Prostate gland (tissue), 2 donors: ENCODE measurements at places on chromosomes 1 and 21. TPM values are rescaled to one million over a fixed set of nuclear protein-coding genes. Genes with fewer than 3 reads are reported as not detected.

TMEM52 gene
- total RNA-seq = 7.8 TPM

FCRL1 gene
- total RNA-seq = not detected

SMCP gene
- not detected for total RNA-seq

TLCD4 gene
- total RNA-seq = 6.5 TPM

DNA sequence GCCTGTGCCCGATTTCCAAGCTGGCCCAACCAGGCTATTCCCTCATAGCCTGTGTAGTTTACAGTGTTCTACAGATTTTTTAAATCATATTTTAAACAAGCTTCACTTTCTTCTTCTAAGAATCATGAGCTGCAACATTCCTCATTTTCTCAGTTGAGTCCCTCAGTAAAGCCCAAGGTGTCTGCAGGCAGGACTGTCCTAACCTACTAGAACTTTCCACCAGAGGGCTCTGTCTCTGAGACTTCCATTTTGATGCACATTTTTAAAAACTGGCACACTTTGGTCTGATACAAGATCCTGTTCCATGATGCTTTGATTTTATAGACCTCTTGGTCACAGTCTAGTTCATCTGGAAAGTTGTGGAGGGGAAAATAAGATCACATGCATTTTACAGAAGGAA is 21.6 kb upstream of the SLAMF6 start:
- no peak overlapping the region for H3K27ac ChIP-seq
- H3K4me1 ChIP-seq = no peaks in the 10 kb centered on the region
- H3K4me3 ChIP-seq = no peak overlapping the region
- H3K36me3 ChIP-seq = no peaks in the 10 kb centered on the region

DNA sequence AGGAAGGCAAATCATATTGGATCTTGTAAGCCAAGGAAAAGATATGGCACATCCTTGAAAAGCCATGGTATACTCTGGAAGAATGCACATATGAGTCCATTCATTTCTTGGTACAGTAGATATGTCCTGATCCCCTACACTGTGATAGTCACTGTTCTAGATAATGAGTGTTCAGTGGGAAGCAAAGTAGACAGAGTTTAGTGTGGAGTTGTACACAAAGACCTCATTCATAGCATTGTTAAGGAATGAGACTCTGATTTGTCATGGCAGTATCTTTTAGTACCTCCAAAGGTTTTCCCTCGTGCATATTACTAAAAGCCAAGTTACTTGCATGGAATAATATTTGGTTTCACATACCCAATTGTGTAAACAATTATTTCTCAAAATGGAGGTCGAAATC is 204.7 kb downstream of the NFIA start:
- H3K36me3 ChIP-seq = no peaks in the 10 kb centered on the region
- H3K27ac ChIP-seq = no peak overlapping the region
- no peaks in the 10 kb centered on the region for H3K27me3 ChIP-seq
- no peak overlapping the region for H3K4me3 ChIP-seq
- no peaks in the 10 kb centered on the region for H3K4me1 ChIP-seq

GRCh38 chr1:207651583-207651982 is 6.7 kb downstream of the CR1L start:
- DNase-seq = no peak
- H3K4me1 ChIP-seq = no peaks in the 10 kb centered on the region
- no peaks in the 10 kb centered on the region for H3K27me3 ChIP-seq
- no peak overlapping the region for H3K4me3 ChIP-seq
- no peak overlapping the region for H3K27ac ChIP-seq
- H3K36me3 ChIP-seq = no peaks in the 10 kb centered on the region

GRCh38 chr21:38533887-38534286 is 35.6 kb upstream of the ERG start:
- H3K27ac ChIP-seq = no peak overlapping the region
- H3K4me1 ChIP-seq = no peaks in the 10 kb centered on the region
- no peaks in the 10 kb centered on the region for H3K27me3 ChIP-seq

GRCh38 chr1:13781907-13782633 is 82.1 kb downstream of the PRDM2 start:
- no peak for DNase-seq
- no peak overlapping the region for H3K27ac ChIP-seq
- H3K4me1 ChIP-seq = peaks cover 6% of the 10 kb centered on the region
- H3K27me3 ChIP-seq = no peaks in the 10 kb centered on the region
- H3K4me3 ChIP-seq = no peak overlapping the region
- no peaks in the 10 kb centered on the region for H3K36me3 ChIP-seq

DNA sequence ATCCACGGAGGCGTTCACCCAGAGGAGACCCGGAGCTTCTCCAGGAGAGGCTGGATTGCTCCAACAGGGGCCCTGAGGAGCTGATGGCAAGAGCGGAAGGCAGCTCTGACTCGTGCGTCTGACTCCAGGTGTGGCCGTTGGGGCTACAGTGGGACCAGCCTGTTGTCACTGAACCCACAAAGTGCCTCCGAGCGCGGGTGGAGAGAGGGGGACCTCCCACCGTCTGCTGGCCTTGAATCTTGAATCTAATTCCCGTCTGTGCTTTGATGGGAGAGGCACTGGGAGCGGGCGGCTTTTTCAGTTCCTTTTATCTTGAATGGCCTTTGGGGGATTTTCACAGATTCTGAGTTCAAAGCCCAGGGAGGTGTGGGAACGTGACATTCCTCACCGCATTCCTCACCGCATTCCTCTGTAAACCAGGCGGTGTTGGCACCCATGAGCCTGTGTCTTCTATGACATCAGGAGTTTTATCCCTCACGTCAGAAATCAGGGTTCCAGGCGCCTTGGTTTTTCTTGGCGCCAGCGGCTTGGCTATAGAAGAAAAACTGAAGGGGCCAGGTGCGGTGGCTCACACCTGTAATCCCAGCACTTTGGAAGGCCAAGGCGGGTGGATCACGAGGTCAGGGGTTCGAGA is 39.2 kb upstream of the COL18A1 start:
- H3K36me3 ChIP-seq = no peaks in the 10 kb centered on the region
- H3K4me1 ChIP-seq = no peaks in the 10 kb centered on the region
- DNase-seq = no peak
- H3K4me3 ChIP-seq = no peak overlapping the region
- H3K27ac ChIP-seq = no peak overlapping the region

DNA sequence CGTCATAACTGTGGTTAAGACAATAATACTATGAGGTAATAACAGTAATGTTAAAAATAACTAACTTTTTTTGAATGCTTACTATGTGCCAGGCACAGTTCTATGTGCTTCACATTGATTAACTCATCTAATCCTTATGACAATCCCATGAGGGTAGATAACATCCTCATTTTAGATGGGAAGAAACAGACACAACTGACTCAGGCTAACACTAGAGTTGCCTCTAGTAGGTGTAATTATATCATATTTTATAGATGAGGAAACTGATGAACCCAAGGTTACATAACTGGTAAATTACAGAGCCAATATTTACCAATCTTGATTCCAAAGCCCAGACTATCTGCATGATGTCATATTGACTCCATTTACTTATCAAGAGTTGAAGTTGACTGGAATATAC is 23.5 kb downstream of the SERPINC1 start:
- H3K27me3 ChIP-seq = no peaks in the 10 kb centered on the region
- no peaks in the 10 kb centered on the region for H3K36me3 ChIP-seq
- H3K27ac ChIP-seq = no peak overlapping the region
- no peaks in the 10 kb centered on the region for H3K4me1 ChIP-seq

DNA sequence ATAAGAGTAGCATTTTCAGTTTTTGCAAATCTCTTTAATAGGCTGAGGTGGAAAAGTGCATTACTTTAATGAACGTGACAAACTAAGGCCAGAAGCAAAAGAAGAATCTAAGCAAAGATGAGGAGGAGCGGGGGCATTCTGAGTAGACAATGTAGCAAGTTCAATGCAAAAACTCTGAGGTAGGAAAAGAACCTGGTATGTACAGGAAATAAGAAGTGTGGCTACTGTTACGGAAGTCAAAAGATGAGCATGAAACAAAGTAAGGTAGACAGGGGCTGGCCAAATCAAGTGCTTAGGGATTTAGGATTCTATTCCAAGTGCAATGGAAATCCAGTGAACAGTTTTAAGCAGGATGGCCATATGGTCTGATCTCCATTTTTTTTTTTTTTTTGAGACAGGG is 63.7 kb downstream of the TOR3A start:
- no peaks in the 10 kb centered on the region for H3K27me3 ChIP-seq
- no peak overlapping the region for H3K27ac ChIP-seq
- no peak overlapping the region for H3K4me3 ChIP-seq
- no peaks in the 10 kb centered on the region for H3K4me1 ChIP-seq
- H3K36me3 ChIP-seq = no peaks in the 10 kb centered on the region

DNA sequence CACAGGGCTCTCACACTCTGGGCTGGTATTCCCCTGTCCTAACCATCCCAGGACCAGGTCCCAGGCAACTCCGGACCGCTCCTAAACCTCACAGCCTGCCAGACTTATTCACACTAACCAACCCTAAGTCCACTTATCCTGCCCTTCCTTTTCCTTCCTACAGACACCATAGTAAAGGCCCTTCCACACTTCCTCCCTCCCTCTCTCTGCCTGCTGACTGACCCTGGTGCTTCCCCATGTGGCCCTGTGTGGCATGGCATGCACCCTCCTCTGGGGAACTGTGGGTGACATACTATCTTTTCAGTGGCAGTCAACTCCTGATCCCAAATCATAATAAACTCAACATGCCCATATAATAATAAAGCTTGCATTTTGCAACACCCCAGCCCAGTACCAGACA is 155.1 kb upstream of the DNAH14 start:
- no peak overlapping the region for H3K27ac ChIP-seq
- DNase-seq = no peak
- no peaks in the 10 kb centered on the region for H3K4me1 ChIP-seq
- no peaks in the 10 kb centered on the region for H3K27me3 ChIP-seq
- no peaks in the 10 kb centered on the region for H3K36me3 ChIP-seq

DNA sequence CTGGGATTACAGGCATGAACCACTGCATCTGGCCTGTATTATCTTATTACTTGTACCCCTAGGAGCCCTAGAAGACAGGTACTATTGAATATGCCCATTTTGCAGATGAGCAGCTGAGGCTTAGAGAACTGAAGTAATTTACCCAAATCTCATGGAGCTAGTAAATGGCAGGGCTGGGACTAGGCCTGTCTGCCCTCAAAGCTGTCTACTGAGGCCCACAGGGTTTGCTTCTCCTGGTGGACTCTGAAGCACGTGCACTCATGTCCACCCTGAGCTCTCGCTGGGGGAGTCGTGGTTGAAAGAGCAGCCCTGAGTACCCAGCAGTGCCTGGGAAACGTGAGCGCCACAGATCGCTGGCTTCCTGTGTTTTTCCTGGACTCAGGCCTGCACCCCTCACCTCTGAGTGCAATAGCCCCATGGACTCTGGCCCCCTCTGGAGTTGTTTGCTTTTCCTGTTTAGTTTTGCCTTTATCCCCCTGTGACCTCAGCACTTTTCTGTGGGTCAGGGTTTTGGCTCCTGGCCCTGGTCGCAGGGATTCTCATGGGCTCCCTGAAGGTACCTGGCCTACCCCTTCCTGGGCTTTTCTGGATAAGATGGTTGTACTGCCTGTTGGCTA is 52.4 kb downstream of the ARHGEF10L start:
- H3K4me1 ChIP-seq = peaks cover 9% of the 10 kb centered on the region
- H3K4me3 ChIP-seq = no peak overlapping the region
- no peak overlapping the region for H3K27ac ChIP-seq
- no peaks in the 10 kb centered on the region for H3K27me3 ChIP-seq
- no peak for DNase-seq

GRCh38 chr1:183227422-183228346 is 41.6 kb downstream of the LAMC2 start:
- H3K4me3 ChIP-seq = no peak overlapping the region
- DNase-seq = no peak
- no peaks in the 10 kb centered on the region for H3K36me3 ChIP-seq
- no peak overlapping the region for H3K27ac ChIP-seq
- no peaks in the 10 kb centered on the region for H3K27me3 ChIP-seq

GRCh38 chr1:20492751-20493150 is 6.7 kb upstream of the CAMK2N1 start:
- no peak overlapping the region for H3K27ac ChIP-seq
- no peaks in the 10 kb centered on the region for H3K36me3 ChIP-seq
- no peak overlapping the region for H3K4me3 ChIP-seq
- DNase-seq = no peak

DNA sequence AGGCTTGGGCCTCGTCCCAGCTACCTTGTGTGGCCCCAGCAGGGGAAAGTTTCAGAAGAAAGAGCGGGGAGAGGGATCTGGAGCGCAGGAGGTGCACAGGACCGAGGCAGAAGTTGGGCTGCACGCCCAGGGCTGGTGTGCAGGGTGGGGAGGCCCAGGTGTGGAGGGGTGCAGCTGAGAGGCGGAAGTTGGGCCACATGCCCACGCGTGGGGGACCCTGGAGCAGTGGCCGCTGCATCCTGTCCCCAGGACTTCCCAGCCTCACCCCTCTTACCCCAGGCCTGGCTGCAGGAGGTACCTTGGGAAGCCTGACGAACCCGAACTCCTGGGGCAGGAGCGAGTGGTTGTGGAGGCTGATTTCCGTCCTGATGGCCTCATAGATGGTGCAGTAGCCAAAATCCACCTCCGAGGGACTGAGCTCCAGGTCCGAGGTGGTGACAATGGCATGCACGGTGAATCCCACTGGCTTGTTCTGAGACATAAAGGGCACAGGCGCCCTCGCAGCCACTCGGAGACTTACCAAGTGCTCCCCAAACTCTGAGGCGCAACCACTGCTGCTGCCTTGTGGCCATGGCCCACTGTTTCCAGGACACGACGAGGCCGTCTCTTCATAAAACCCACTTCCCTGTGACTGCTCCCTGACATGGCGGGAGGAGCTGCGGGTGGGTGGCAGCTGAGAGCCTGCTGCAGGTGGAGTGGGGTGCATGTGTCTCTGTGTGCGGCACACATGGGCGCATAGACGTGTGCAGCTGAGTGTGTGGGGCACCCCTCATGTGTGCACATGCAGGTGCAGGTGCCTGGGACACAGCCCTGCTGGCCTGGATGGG is 20.4 kb upstream of the TMEM52 start:
- H3K4me1 ChIP-seq = no peaks in the 10 kb centered on the region
- no peak for DNase-seq
- H3K36me3 ChIP-seq = no peaks in the 10 kb centered on the region
- H3K27me3 ChIP-seq = no peaks in the 10 kb centered on the region
- H3K4me3 ChIP-seq = no peak overlapping the region

- peak overlapping the region; percentile 27 for H3K4me3 ChIP-seq
- DNase-seq = no peak
- H3K4me1 ChIP-seq = no peaks in the 10 kb centered on the region
- H3K27me3 ChIP-seq = peaks cover 8% of the 10 kb centered on the region
- H3K27ac ChIP-seq = no peak overlapping the region
Observed at GRCh38 chr1:37752213-37752582, 12.7 kb downstream of the EPHA10 start.
